Fibroblast of skin of left quadriceps (primary cell): ENCODE measurements at places on chromosomes 13 and 19.

DNA sequence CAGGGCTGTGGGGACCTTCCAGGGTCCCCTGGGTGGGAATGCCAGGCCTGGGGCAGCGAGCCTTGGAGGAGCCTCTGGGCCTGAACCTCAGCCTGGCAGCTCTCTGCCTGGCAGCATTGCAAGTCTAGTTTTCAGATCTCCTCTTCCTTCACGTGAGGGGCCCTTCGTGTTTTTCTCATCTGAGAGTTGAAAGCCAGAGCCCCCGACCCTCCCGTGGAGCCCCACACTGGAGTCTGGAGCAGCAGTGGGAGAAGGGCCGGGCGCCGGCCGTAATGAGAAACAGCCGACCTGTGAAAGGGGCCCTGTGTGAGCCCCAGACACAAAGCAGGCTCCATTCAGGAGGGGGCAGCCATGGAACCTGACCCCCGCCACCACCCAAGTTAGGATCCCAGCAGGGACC, 19.3 kb downstream of the TMED1 start:
- no peak for DNase-seq

DNA sequence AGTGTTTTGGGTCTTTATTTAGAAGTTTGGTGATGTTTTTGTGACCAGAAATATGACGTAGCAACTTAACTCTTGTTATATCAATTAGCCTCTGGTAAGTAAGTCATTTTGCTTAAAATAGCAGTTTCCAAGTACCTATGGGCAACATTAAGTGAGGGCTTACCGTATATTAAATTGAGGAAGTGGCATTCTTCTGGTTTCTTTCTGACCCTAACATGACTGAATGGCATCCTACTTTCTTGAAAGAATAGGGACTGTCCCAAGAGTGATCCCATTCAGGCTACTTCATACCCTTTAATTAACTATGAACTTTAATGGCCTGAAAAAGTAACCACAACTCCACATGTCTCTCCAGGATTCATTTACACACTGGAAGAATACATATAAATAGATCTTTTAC, 106.6 kb downstream of the MZT1 start:
- DNase-seq = no peak

- no peak for DNase-seq
These were observed 199.4 kb downstream of the USP12 start for GRCh38 chr13:26971990-26972887.

GRCh38 chr19:5988517-5989387, 10.8 kb upstream of the RANBP3 start:
- DNase-seq = no peak

GRCh38 chr19:32976223-32976805, 4.3 kb downstream of the FAAP24 start:
- DNase-seq = peak; percentile 12
